Bone marrow (tissue), 2 donors: ENCODE measurements at places on chromosomes 12 and 14.

DNA sequence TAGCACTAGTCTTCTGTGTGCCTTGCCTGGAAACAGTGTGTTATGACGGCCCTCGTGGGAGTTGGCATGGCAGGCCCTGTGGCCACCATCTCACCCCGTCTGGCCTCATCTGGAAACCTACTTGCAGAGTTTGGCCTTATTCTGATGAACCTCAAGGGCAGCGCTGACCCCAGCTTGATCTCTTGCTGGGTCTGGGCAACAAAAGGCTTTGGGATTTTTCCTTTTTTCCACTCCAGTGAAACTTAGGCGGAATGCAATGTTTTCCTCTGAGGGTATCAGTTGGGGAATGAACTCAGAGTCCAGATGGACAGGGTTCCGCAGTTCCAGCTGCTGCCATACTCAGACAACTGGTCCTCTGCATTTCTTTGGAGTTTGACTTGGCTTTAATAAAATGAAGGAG is 15.9 kb downstream of the CACNA1C start:
- DNase-seq = no peak

DNA sequence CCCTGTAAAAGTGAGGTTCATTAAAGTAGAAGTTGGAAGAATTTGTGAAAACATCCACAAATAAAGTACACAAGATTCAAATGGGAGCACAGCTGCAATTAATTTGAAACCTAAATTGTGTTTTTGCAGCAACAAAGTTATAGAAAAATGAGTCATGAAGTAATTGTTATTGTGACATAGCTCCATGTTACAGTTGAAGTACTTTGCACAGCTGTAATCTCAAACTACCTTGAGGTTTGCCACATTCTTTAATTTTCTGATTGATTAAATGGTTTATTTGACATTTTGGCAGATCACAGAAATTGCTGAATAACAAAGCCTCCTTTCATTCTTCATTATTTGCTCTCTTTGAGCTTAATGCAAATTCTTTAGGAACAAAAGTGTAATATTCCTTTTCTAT is 111.3 kb downstream of the RMST start:
- DNase-seq = no peak

GRCh38 chr12:1533602-1534304 is 60.6 kb downstream of the FBXL14 start:
- no peak for DNase-seq

- DNase-seq = no peak
Measured at GRCh38 chr14:81252278-81252677, 31.5 kb upstream of the GTF2A1 start.

GRCh38 chr14:71918955-71919354 is 13.3 kb upstream of the RGS6 start:
- DNase-seq = no peak

GRCh38 chr14:88613552-88614010 is 50.7 kb downstream of the ZC3H14 start:
- DNase-seq = peak; percentile 47

DNA sequence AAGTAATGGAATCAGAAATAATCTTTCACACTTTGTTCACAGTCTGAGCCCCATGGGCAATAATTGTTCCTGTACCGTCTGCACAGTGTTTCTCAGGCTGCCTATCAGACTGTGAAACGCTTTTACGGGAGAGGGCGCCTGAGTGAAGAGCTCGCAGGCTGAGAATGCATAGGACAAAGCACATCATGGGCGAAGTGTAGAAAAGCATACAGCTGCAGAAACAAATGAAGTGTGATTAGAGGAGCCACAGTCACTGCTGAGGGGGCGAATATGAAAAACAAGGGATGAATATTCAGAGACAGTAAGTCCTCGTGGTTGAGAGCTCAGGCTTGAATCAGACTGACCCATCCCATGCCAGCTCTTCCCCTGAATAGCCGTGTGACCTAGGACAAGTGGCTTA is 438.4 kb upstream of the DCN start:
- no peak for DNase-seq

DNA sequence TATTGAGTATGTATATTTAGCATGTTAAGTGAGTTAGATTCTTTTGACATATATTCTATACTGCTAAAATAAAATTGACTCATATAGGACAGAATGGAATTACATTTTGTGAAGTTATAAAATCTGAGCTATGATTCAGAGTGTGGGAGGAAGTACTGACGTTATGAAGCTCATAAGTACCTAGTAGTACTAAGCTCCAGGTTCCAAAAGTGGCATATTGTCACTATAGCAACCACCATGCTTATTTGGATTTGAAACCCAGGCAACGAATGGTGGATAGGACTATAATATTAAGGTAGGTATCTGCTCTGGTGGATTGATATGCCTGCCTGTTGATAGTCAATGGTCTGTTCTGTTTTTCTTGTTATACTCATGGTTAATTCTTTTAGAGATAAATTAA is 2.2 kb upstream of the FBXO33 start:
- no peak for DNase-seq

GRCh38 chr12:78308701-78309100 is 478.0 kb downstream of the NAV3 start:
- no peak for DNase-seq
